Smooth muscle cell of the brain vasculature (primary cell): ENCODE measurements at places on chromosomes 7 and 10.

DNA sequence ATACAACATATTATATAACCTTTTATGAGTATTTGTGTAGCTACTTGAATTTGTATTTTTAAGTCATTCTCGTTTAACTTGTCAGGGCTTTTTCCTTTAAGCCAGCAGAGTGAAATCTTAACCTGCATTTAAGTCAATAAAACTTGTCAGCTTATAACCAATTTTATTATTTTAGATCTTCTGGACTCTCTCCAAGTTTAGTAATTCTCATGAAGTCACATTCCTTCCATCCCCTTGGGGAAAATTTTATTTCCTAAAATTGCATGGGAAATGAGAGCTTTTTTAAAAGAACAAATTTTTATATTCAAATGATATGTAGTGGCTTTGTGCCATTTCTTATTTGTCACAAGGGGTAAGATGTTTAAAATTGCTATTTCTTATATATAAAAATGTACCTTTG is 74.0 kb downstream of the SEPTIN7 start:
- DNase-seq: no peak

GRCh38 chr7:121777672-121778071 is 95.3 kb upstream of the PTPRZ1 start:
- DNase-seq: no peak

- DNase-seq: no peak
Measured at GRCh38 chr10:80444124-80444523, 10.0 kb upstream of the TSPAN14 start.

DNA sequence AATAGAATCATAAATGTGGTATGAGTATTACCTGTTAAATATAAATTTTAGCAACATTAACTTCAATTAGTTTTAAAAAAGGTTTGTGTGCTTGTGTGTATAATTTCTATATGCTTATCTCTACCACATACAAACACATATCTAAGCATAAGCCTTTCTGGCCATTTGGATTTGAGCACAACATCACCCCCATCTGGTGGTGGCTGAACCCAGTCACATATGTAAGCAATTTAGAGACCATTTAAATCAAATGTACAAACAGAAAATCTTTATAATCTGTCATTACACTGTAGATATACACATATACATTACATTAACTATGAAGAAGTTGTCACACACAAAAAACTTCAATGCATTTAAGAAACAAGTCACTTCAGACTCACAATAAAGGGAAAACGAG is 31.7 kb downstream of the GPR22 start:
- DNase-seq: no peak

DNA sequence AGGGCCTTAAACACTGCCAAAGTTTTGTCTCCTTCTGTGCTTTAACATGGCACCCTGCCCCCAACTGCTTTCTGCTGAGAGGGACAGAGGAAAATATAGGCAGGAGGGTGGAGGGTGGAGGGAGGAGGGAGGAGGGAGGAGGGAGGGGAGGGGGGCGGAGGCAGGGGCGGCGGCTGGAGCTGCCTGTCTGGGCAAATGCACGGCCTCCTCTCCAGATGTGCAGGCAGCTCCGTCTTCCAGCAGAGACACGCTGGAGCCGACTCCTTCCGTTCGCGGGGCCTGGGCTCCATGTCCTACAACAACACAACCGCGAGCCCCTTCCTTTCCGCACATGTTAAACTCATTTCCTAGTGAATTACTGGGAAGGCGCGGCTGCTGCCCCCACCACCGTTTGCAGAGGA is 14.2 kb downstream of the EBF3 start:
- no peak for DNase-seq

GRCh38 chr10:99248824-99249223 is 13.2 kb upstream of the HPSE2 start:
- DNase-seq: no peak

GRCh38 chr7:26183545-26184280 is 16.8 kb downstream of the HNRNPA2B1 start:
- no peak for DNase-seq

- DNase-seq: no peak
Measured at GRCh38 chr10:107071301-107071700, 93.2 kb downstream of the SORCS1 start.

DNA sequence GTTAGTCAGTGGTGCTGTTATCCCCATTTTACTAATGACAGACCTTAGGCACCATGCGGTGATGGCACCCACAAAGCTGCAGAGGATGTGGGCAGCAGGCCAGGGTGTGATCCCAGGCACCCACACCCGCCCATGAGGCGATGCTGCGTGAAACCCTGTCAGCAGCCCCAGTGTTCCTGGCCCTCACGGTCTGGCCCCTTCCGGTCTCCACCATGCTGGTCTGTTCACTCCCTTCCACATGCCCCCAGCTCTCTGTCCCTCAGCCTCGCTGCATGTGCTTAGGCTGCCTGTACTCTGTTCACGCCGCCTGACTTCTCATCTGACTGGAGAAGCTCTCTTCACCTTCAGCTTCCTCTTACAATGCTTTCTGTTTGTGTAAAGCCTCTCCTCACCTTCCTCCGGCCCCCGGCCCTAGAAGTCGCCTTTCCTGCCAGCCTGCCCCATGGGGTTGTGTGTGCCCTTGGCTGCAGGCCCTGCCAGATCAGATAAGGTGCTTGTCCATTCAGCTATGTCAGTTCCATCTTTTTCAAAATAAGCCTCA is 17.6 kb upstream of the ORAI2 start:
- no peak for DNase-seq

DNA sequence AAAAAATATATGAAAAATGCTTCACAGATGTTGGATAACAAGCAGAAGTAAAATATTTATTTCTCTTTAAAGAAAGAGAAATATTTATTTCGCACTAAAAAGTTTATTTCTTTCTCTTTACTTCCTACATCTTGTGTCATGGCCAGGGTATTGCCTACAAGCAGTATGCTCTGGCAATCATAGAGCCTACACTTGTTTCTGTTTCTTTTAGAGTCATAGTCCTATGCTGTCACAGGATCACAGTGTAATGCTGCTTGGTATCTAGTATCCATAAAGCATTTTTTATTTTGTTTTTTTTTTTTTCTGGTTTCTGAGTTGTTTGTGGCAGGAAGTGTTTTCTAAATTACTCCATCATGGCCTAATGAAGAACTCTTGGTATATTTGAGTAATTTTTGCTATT is 116.0 kb downstream of the ATRNL1 start:
- DNase-seq: no peak

GRCh38 chr7:12884856-12885440 is 197.5 kb downstream of the ARL4A start:
- no peak for DNase-seq

DNA sequence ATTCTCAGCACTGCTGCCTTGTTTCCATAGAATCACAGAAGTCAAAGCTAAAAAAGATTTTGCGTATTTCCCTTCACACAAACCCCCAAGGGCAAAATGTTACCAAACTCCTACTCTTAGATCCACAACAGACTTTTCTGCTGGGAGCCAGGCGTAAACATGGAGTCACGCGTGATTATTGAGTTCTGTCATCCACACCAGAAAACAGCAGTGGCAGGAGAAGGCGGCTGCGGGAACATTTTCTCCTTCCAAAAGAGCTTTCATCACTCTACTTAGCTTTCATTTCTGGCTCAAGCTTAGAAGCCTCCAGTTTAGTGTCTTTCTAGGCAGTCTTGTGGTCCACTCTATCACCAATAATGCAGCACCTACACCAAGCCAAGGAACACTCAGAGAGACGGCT is 712.9 kb upstream of the NRP1 start:
- no peak for DNase-seq

GRCh38 chr10:36583690-36584089 is 541.7 kb upstream of the ANKRD30A start:
- DNase-seq: no peak

GRCh38 chr7:131633342-131633843 is 77.0 kb upstream of the PODXL start:
- no peak for DNase-seq

DNA sequence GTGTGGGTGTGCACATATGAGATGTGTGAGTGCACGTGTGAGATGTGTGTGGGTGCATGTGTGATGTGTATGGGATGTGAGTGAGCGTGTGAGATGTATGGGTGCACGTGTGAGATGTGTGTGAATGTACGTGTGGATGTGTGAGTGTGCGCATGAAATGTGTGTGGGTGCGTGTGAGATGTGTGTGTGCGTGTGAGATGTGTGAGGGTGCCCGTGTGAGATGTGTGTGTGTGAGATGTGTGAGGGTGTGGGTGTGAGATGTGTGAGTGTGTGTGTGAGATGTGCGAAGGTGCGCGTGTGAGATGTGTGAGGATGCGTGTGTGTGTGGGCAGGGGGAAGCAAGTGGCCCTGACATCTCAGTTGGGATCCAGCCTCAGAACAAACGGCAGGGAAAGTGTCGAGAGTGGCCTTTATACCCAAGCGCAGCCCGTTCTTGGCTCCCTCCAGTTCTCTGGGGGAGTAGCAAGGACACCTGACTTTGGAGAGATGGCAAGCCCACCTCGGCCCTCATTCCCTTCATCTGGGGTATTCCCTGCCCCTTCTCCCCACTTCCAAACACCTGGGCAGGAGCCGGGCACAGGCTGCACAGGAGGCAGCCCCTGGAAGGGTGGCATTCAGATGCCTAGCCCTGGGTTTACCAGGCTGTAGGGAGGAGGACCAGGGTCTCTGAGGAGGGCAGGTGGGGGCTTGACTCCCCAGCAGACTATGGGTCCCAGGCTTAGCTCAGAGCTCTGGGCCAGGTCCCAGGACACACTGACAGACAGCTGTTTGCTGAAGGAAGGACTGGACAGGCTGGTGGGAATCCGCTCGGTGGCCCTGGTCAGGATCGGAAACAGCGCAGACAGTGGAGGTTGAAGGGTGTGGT is 31.6 kb downstream of the PPIF start:
- DNase-seq: no peak

- no peak for DNase-seq
Measured at GRCh38 chr7:88867158-88867557, 71.6 kb upstream of the TEX47 start.

GRCh38 chr10:44862924-44863323 is 48.2 kb upstream of the TMEM72 start:
- no peak for DNase-seq

DNA sequence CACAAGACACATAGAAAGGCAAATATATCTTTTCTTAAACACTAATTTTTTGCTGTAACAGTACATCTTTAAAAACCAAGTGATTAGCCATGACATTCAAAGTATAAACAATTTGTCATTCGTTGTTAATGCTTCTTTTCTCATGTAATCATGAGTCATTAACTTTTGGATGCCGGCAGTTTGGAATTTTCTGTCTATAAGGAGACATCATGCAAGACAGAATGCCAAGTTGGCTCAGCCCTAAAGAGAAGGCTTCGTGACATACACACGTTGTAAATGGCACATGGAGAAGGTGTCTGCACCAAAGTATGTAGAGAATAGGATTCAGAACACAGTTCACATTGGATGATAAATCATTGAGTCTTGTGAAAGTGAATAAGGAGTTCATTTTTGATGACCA is 35.9 kb downstream of the CCDC3 start:
- no peak for DNase-seq

- DNase-seq: no peak
Measured at GRCh38 chr10:68163735-68164134, 54.4 kb downstream of the MYPN start.

- no peak for DNase-seq
Measured at GRCh38 chr10:129696636-129697035, 229.6 kb downstream of the MGMT start.

DNA sequence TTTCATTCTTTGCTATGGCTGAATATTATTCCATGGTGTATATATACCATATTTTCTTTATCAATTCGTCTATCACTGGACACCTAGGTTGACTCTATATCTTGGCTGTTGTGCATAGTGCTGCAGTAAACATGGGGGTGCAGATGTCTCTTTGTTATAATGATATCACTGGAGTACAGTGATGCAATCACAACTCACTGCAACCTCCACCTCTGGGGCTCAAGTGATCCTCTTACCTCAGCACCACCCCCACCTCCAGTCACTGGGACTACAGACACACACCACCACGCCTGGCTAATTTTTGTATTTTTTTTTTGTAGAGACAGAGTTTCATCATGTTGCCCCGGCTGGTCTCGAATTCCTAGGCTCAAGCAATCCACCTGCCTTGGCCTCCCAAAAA is 15.6 kb downstream of the KLHL7 start:
- DNase-seq: no peak

GRCh38 chr7:116552602-116553001 is 27.8 kb downstream of the CAV1 start:
- no peak for DNase-seq

GRCh38 chr7:90846192-90846591 is 250.1 kb downstream of the CDK14 start:
- no peak for DNase-seq

DNA sequence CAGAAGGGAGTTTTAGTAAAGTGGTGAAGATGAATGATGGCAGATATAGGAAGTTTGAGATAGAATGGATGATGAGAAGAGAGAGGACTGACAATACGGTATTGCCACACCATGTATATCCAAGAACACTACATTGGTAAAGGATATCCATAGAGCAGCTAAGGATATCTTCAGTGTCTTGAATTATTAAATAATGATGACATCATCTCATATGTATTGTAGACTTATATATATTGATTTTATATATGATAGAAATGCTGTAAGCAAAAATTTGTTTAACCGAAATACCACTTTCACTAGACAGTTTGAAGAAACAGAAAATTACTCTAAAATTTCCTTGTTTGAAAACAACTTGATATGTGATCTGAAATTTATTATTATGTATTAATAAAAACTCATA is 89.0 kb downstream of the SEPTIN7 start:
- DNase-seq: no peak

DNA sequence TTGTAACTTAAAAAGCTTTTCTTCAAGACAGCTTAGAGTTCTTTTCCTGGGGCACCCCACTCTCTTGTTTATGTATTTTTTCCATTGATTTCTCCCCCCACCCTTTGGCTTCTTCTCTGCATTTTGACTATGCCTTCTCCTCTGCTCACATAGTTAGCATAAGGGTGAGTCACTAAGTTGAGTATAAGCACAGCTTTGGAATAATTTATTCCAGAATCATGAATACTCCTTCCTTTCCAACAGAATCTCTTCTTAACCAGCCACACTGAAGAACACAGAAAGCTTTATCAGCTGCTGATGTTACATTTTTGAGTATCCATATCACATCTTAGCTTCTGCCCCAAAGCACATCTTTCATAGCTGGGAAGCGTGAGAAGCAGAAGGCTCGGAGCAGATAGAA is 449.5 kb upstream of the MKI67 start:
- no peak for DNase-seq

- no peak for DNase-seq
Measured at GRCh38 chr10:132176623-132177500, 9.9 kb upstream of the DPYSL4 start.

GRCh38 chr7:101731502-101732084 is 85.8 kb upstream of the CUX1 start:
- no peak for DNase-seq

DNA sequence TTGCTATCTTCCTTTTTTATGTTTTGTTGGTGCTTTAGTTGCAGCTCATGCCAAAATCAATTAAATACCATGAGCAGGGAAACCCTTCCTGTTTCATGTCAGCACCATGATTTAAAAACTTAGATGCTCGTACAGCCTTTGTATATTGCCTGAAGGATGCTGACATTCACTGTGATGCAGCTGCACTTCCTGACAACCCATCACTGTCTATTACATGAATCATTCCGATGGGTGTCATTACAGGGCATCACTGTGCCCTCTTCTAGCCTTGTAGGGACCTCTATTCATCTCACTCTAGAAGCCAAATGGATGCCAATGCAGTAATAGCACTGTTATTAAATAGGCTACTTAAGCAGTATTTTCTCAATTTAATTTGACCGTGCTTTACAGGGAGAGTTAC is 18.3 kb upstream of the ITGB1 start:
- no peak for DNase-seq

- DNase-seq: no peak
Measured at GRCh38 chr7:27420702-27421101, 178.1 kb downstream of the EVX1 start.
